AML-193 (cell line): ENCODE measurements at places on chromosomes 16 and 17.

DNA sequence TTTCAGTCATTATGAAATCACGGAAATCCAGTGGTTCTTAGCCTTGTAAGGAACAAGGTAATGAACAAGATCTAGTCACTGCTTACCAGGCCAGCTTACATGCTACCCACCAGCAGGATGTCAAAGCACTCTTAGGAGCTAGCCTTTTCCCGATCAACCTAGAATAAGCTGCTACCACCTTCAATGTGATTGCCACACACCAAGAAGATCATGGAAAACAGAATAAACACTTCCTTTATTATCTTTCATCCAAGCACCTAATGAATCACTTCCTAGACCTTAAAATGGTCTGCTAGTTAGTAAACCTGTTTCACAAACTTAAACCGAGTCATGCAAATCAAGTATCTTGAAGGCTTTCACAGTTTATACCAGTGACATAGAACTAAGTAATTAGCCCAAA, 5.0 kb downstream of the BBS2 start:
- no peak for DNase-seq

DNA sequence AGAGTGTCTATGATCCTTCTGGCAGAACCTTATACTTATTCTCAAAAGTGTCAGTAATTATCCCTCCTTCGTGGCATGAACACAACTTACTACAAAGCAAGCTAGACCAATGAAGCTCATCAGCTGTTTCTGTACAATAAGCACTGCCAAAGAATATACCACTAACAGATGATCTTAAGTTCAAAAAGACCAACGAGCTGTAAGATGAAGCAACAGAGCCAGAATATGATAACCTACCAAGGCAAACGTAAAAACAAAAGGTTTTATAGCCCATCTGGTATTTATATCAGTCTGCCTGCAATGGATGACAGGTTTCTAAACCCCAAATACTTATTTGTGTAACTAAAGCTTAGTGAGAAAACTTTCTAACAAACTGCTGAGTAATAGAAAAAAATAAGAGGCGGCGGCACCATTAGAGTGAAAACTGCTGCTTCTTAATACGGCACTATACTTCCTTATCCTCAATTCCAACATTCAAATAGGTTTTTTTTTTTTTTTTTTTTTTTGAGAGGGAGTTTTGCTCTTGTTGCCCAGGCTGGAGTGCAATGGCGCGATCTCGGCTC, 22.1 kb downstream of the NME2 start:
- DNase-seq = no peak

DNA sequence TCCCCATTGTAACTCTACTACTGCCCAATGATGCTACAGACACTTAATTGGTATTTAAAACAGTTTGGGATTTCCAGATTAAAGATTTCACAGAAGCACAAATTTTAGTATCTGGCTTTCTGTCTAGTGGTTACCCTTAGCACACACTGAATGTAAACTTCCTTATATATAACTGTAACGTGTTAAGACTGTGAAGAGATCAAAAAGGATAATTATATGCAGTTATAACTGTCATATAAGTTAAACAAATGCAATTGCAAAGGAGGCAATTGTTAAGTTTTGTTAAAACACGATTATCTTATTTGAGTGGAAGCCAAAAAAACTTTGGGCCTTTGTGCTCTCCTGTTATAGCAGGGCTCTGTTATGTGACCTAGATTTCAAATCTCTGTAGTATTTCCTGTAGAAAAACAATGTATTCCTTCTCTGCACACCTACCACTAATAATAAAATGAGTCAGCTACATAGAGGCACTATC, 147.9 kb downstream of the STXBP4 start:
- no peak for DNase-seq

GRCh38 chr16:10964039-10964890, 19.9 kb downstream of the CLEC16A start:
- DNase-seq = peak; percentile 64

DNA sequence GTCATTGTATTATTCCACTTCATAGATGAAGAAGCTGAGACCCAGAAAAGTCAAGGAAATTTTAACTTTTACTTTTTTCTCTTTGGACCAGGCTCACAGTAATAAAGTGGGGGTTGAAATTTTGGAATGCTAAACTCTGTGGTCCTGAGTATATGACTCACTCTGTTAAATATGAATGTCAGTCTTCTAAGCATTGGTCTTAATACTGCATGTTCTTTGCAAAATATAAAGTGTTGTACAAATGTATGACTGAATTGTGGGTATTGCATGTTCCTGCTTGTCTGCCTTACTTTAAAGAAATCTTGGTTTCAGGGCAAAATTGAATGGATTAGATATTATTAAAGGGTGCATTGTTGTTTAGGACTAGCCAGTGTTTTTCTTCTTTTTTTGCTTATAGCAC, 950.8 kb upstream of the GOT2 start:
- DNase-seq = no peak

DNA sequence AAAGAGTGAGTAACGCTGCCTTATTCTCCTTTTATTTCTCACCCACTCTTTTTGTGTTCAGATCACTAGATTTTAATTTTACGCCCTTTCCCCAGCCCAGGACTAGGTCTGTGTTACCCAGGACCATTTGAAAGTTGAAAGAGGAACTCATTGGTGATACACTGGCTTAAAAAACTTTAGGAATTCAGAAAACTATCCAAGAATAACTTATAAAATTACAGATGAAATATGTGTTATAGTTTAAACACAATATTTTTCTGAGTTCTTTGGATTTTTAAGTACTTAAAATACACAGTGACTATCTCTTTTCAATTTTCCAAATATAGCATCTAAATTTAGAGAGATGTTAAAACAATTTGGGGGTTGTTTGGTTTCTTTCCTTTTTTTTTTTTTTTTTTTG, 385.2 kb downstream of the CDH13 start:
- DNase-seq = no peak

DNA sequence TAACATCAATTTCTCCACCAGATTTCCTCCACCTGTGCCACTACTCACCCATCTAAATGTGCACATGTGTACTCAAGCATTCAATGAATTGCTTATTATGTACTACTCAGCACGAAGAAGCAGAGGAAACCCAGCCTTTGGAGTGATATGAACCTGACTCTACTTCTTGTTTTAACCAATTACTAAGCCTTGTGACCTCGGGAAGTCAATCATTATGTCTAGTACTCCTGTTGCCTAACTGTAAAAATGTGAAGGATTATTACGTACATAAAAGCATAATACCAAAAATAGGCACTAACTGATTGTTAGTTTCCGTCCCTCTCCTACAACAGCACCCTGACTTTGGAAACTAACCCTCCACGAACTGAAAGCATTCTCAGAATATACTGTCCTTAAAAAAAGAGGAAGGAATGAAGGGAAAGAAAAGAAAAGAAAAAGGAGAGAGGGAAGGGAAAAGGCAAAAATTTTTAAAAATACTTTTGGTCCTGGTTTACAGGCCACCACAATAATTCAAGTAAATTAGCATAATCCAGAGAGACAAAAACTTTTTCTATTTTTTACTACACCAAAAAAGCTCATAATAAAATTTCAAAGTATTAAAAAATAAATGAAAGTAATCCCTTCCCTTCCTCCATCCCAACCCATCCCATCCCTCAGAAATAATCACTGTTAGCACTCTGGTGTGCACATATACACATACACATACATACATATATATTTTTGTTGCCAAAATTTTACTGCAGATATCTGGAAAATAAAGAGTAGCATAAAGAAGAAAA, 53.6 kb downstream of the KANSL1 start:
- no peak for DNase-seq

- no peak for DNase-seq
Measured at GRCh38 chr17:35666070-35666469, 65.4 kb upstream of the RASL10B start.

DNA sequence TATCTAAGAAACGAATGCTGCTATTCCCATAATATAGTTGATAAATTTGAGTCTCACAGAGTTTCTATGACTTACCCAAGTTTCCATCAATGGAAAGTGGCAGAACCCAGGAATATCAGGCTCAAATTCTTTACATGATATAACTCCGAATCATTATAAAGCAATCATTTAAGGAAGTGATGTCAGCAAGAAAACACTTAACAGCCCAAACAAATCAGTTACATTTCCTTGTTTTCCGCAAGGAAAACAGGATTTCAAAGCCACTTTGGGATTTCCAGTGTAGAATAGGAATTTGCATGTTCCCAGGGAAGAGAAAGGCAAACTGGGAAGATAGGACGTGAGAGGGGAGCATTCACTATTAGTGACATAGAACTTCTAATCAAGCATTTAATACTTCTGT, 311.4 kb upstream of the GOT2 start:
- DNase-seq = no peak

- DNase-seq = no peak
Measured at GRCh38 chr16:84036982-84037425, 5.6 kb downstream of the SLC38A8 start.

GRCh38 chr17:77054936-77055335, 85.8 kb upstream of the SEC14L1 start:
- DNase-seq = no peak

DNA sequence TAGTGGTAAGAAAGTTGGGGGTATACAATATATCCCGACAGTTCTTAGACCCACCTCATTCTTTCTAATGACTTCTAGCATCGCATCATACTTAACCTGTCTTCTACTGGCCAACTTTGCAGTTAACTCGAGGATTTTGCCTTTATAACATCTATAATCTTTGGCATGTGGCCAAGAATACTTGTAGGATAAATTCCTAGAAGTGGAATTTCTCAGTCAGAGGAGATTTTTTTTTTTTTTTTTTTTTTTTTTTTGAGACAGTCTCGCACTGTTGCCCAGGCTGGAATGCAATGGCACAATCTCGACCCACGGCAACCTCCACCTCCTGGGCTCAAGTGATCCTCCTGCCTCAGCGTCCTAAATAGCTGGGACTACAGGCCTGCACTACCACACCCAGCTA, 253.5 kb downstream of the MRTFB start:
- DNase-seq = no peak

DNA sequence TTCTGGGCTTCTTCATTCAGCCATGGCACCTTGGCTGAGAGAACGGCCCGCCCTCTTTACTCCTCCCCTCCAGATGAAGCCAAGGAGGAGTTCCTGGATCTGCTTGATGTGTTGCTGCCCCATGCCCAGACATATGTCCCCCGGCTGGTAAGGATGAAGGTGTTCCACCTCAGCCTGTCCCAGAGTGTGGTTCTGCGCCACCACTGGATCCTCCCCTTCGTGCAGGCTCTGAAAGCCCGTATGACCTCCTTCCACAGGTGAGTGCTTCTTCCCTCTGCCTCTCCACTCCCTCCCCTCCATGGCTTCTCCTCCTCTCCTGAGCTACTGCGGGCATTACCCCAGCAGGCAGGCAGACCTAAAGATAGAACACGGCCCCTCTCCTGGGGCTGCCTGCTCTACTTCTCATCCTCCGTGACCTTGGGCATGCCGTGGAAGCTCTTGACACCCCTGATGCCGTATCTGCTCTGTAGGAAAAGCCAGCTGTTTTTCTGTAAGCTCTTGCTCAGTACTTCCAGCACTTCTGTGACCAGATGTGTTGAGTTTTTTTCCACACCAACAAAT, 8.7 kb downstream of the USB1 start:
- no peak for DNase-seq

DNA sequence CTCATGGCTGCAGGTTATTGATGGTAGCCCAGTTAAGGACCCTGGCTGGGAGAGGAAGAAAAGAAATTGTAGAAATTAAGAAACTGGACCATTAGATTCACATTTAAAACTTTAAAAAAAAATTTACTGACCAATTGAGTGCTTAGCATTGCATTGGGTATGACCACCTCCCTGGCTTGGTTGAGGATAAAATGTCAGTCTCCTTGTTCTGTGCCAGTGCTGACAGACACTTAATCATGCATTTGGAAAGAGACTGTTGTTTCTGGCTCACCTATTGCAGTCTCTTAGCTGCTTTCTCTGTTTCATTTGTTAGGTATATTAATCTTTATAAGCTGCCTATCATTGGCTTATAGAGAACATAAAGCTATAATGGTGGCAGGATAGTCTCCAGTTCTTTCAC, 1.7 kb downstream of the MYH1 start:
- DNase-seq = no peak

- DNase-seq = no peak
Measured at GRCh38 chr16:77961814-77962213, 60.5 kb upstream of the CLEC3A start.

DNA sequence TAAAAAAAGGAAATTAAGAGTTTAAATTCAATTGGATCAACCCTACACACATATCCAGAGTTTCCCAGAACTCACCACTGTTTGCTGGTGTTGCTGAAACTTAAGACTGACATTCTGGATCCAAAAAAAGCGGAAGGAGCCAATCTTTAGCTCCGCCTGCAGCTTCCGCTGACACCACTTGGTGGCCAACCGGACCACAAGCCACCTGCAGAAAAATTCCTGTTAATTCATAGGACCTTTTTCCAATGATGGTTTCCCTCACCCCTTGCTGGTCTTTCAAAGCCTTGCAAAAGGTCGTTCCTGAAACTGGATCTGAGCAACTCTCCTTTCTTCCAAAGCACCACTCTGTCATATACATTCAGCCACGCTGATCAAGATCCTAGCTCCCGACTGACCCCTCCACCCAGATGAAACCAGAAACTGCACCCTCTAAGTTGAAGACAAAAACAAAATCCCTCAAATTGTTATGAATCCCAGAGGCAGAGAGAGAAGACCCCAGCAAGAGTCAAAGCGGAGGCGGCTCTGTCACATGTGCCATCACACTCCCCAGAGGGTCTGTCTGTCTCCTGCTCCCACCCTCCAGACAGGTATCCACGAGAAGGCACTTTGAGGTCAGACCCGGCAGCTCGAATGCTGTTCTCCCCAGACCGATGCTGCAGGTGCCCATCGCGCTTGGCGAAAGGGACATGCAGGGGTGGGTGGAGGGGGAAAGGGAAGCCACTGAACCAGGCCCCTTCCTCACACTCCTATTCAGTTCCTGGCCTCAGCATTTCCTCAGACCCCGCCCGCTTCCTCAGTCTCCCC, 773 bp downstream of the BLTP2 start:
- DNase-seq = peak; percentile 88

DNA sequence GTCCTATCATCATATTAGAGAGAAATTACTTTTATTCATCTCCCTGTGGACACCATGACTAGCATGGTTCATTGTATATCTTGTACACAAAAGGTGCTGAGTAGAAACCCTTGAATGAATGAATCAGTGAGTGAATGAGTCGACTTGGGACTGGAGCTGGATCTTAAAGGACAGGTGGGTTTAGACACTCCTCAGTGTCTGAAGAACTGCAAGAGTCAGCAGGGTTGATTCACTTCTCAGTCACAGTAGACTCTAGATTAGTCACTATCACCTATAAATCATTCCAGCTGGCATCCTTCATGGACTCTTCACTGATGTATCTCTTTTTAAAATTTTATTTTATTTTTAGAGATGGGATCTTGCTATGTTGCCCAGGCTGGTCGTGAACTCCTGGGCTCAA, 30.1 kb upstream of the PMFBP1 start:
- DNase-seq = no peak

- no peak for DNase-seq
Measured at GRCh38 chr17:77693776-77694175, 264.7 kb upstream of the TNRC6C start.

DNA sequence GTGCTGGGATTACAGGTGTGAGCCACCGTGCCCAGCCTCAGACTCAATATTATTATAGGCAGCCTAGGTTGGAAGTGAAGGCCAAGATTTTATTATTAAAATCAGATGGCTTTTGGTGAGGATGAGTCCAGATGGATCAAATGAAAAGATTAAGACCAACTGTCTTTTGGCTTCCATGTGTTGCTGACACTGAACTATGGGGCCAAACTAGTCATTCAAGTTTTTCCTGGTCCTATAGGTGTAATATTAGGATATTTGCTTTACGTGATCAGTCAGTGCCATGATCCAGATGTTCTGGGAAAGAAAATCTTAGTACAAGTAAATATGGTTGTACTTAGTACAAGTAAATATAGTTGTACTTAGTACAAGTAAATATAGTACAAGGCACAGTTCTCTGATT, 140.6 kb downstream of the MAP2K6 start:
- no peak for DNase-seq
